ENCODE measurements at places on chromosomes 16 and 17.

- DNase-seq, result no peak
Measured at GRCh38 chr17:1882836-1883235, 53.0 kb downstream of the RPA1 start.

- DNase-seq, result no peak
Measured at GRCh38 chr16:81582655-81583441, 138.2 kb downstream of the CMIP start.

DNA sequence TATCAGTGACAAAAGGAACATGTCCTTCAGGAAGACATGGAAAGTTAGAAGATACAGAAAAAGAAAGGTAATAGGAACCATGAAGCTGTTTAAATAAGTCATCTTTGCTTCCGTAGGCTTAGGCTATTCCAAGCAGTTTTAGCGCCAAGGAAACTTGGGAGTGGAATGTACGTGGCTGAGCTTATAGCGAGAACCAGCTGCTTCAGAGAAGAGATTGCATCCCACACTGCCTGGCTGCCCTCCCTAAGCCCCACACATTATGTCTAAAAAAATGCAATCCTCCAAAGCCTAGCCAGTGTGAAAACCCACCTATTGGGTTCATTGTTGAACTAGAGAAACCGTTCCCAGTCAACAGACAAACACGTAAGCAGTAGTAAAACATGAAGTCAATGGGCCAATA, 149.9 kb downstream of the SLC39A11 start:
- no peak for DNase-seq

GRCh38 chr16:49899991-49900695, 44.2 kb upstream of the ZNF423 start:
- DNase-seq, result no peak

- DNase-seq, result peak; percentile 41
Measured at GRCh38 chr17:82528484-82529265, 9.1 kb downstream of the FOXK2 start.

DNA sequence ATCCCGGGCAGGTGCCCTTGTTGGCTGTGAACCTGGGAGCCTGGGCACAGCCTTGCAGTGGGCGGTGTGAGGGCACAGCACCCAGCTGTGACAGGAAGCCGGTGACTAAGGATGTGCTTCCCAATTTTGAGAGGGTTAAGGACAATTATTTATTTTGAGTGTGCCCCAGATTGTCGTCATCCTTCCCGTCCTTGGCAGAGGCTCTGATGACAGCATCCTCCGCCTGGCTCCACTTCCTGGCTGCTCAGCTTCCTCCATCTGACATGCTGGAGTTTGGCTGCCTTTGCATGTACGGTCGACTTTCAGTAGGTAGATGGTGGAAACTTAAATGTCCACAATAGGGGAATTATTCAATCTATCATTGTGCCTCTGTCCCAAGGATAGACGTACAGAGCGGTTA, 282.4 kb upstream of the EEF2KMT start:
- DNase-seq, result no peak

DNA sequence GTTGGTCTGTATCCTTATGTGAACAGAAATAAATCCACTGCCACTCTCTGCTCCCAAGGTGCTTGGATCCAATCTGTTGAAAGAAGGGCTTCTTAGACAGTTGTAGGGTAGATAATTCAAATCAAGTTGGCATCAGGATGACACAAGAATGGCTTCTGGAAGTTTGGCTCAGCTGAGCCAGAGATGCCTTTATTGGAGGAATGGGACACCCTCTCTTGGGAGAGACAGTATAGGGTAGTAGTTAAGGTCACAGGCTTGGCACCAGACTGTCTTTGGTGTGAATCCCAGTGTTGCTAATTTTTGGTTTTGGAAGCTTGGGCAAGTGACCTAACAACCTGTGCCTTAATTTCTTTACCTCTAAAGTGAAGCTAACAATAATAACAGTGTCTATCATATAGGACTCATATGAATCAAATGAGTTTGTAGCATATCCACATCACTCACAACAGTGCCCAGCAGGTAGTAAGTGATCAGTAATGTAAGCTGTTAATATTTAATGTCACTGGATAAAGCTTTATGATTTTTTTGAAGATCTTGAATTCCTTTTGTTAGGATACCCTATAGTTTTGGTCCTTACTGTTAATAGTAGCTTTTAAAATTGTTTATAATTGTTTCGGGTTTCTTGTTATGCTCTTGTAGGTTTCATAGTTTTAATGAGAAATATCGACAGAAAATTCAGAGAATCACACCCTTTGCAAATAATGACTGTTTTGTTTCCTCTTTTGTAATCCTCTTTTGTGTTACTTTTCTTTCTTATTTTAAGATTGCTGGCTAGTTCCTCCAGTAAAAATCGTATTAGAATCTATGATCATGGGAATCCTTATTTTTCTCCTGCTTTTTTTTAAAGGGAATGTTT, 19.1 kb downstream of the ZNRF1 start:
- DNase-seq, result peak; percentile 29

DNA sequence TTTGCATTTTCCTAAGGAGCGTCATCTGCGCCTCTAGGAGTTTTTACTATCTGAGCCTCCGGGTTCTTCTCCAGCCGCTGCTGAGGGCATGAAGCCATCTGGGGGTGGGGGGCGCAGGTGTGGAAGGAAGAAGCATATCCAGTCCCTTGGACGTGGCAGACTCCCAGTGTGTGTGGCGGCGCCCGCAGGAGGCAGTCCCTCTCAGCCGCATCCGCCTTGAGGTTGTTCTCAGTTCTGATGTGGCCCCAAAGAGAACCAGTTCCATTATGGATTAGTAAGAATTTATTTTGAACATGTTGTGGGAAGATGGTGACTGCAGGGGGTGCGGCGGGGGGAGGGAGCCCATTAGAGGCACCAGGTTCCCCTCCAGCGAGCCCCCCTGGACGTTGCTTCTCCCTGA, 100.2 kb downstream of the SEC14L1 start:
- no peak for DNase-seq

DNA sequence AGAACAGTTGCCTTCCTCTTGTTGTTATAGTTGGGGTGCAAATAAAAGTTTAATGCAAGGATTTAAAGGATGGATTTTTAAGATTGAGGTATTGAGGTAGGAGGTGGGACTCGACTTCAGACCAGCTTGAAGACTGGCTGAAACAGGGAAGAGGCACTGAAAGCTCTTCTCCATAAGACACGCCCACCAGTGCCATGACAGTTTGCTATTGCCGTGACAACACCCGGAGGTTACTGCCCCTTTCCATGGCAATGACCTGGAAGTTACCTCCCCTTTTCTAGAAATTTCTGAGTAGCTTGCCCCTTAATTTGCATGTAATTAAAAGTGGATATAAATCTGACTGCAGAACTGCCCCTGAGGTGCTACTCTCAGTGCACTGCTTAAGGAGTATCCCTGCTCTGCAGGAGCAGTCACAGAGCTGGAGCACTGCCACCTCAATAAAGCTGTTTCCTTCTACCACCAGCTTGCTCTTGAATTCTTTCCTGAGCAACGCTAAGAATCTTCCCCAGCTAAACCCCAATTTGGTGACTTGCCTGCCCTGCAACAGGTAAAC, 122.6 kb downstream of the SHISA6 start:
- DNase-seq, result no peak

GRCh38 chr16:3971261-3971660, 90.7 kb upstream of the CREBBP start:
- DNase-seq, result no peak

DNA sequence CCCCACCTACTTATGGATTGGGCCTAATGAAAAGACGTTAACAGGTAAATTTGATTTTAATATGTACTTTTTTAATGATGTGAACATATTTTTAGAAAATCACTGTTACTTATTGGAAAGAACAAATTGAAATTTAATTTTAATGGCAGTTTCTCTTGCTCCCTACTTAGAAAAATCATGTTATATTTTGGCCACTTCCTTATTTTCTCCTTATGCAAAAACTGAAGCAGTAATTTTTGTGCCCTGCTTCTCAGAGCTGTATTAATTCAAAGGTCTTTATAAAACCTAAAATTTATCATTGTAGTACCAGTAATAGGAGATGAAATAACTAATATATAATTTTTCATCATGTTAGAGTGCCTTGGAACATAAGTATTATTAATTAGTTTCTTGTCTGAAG, 2.8 kb downstream of the ZPBP2 start:
- no peak for DNase-seq

DNA sequence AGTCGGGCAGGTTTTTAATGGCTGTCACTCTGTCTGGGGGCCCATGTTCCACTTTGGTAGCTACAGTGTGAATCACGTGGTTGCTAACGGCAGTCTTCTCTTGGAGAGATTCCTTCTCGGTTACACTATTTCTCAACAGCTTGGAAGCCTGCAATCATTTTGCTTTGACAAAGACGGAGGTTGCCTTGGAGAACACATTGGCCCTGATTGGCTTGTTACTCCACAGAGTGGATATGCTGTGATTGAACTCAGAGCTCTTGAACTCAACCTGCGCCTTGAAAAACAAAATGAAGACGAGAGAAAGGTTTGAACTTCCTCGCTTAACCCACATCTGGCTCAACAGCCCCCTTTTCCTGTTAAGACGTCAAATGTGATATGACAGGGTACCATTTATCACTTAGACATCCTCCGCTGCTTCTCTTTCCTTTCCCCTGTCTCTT, 218.9 kb downstream of the MAF start:
- DNase-seq, result peak; percentile 44

DNA sequence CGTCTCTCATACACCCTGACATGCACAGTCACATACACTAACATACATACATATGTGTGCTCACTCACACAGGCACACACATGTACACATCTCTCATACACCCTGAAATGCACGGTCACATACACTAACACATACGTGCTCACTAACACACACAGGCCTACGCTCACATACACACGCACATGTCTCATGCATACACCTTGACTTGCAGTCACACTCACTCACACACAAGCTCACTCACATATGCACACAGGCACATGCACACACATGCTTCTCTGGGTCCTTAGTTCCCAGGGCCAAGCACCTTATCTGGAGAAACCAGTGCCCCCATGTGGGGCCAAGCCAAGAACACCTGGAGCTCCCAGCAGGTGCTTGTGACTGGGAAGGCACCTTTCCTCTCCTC, 240.3 kb downstream of the RBFOX3 start:
- no peak for DNase-seq

- DNase-seq, result no peak
Measured at GRCh38 chr17:63698886-63699637, 863 bp downstream of the LIMD2 start.

DNA sequence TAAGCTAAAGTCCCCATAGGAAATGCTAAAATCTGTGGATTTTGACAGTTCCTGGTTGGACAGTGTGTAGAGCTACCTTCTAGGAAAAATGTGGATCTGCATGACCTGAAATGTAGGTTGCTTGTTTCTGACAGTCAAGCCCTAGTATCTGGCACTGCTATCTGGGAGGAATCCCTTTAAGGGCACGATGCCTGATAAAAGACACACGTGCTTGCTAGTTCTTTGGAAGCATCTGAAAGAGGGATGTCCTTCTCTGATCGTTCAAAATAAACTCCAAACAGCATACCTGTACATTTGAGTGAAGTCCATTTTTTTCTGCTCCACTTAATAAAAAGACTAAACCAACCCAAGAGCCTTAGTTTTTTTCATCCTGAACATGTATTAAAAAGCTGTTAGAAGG, 101.3 kb downstream of the CDK5R1 start:
- no peak for DNase-seq

DNA sequence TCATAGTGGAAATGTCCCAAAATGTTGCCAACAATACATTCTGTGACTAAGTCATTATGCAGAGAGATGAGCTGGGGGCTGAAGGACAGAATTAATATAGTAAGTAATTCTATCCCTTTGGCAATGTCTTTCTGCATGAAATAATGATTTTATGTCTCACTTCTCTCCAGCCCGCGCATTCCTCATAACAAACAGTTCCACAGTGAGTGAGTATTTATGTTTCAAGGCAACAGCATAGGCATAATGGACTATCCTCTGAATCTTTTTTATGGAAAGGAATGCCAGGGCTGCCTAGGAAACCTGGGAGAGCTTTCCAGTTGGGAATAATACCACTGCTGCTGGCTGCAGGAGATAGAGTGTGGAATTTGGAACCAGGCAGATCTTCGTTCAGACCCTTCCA, 477.7 kb downstream of the HS3ST4 start:
- DNase-seq, result no peak

GRCh38 chr16:23368469-23368868, 66.4 kb downstream of the SCNN1B start:
- no peak for DNase-seq
